ENCODE measurements at places on chromosomes 1 and 21.
A peak's percentile ranks its signal among the peaks of the same experiment; 100 is the strongest.

DNA sequence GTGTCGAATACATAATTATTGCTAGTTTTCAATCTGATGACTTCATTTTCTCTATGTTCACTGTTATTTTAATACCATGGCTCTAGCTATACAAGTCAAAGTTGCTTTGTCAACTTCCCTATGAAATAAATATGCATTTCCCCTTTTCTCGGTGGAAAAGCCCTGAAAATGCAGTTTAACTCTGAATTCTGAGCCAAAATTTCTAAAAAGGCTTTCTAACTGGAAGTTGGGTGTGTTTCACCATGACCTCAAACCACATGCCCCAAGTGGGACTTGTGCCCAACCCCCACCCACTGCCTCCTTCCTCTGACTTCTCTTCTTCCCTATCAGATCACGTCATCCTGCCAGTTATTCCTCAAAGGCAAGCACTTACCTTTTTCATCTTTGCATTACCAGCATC lies 8.9 kb downstream of the MKNK1 start:
- no peak for DNase-seq

- no peak for DNase-seq
Measured at GRCh38 chr1:169090308-169090899, 16.1 kb upstream of the ATP1B1 start.

GRCh38 chr1:212162635-212163034 lies 122.6 kb upstream of the PPP2R5A start:
- DNase-seq: peak; percentile 12

- no peak for DNase-seq
Measured at GRCh38 chr1:19372602-19373001, 60.5 kb downstream of the SLC66A1 start.

GRCh38 chr1:110492573-110492972 lies 26.4 kb downstream of the KCNA10 start:
- no peak for DNase-seq

DNA sequence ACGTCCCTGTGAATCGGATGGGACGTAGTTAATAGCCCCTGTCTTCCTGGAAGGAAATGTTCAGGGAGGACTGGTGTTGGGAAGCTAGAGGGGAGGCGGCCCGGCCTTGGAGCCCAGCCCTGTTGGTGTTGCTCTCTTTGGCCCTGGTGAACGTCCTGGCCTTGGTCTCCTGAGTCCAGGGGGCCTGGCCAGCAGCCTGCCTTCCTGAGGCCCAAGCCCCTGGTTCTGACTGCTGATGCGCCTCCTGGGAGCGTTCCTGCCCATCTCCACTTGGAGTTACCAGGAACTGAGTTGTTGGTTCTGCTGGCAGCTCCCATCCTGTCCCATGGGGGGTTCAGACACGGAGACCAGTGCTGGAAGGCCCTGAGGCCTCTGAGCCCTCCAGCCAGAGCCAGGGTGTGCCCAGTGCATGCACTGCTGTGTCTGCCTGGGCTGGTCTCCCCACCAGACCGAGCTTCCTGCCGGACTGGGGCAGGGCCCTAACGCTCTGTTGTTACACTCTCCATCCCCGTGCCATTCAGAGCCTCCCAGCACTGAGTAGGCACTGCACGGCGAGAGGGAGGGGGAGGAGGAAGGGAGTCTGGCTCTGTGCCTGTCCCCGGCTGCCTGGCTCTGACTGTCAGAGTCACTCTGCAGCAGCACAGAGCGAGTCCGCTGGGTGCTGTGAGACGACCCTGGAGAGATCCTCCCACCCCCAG lies 382.5 kb upstream of the VAMP3 start:
- DNase-seq: no peak

GRCh38 chr1:172699111-172699510 lies 40.2 kb downstream of the FASLG start:
- DNase-seq: peak; percentile 68

DNA sequence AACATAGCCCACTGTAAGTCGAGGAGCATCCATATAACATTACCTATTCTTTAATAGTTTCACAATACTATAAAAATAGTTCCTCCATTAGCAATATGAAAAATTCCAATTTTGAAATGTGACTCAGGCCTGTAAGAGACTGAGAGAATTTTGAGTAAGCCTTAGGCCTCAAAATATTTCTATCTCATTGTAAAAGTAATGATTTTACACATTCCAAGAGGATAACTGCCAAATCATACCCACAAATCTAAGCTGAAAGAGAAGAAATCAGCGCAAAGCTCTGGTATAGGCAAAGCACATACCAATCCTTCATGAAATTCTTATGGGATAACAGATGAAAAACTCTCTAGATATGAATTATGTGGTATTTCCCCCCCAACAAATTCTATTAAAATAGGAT lies 144.1 kb downstream of the CDC42BPA start:
- no peak for DNase-seq

GRCh38 chr1:237042892-237043576 lies 1.1 kb downstream of the RYR2 start:
- DNase-seq: no peak
